Stimulated activated CD8-positive, alpha-beta memory T cell treated with anti-CD3 and anti-CD28 coated beads, Interleukin-4, amount 100 ng/mL, for 48 hours (primary cell): ENCODE measurements at places on chromosomes 5 and 9.

DNA sequence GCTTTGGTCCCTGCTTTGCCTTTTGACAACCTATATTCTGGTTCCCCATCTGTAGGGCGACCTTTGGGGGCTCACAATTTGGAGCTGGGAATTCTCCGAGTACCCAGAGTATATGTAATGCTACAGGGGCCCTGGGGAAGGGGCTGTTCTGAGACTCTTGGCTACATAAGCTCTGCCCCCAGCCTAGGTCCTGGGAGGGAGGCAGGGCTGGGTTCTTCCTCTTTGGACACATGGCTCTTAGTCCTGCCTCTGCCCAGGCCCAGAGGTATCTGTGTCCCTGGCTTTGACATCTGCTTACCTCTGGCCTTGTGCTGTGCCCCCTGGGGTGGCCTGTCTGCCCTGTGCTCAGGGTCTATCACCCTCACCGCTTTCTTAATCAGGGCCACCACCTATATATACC, 181.6 kb downstream of the CACNA1B start:
- no peak for DNase-seq

GRCh38 chr5:115374057-115374775, 77.8 kb upstream of the CCDC112 start:
- no peak for DNase-seq

- no peak for DNase-seq
Observed at GRCh38 chr9:37377688-37378612, 44.5 kb upstream of the GRHPR start.

DNA sequence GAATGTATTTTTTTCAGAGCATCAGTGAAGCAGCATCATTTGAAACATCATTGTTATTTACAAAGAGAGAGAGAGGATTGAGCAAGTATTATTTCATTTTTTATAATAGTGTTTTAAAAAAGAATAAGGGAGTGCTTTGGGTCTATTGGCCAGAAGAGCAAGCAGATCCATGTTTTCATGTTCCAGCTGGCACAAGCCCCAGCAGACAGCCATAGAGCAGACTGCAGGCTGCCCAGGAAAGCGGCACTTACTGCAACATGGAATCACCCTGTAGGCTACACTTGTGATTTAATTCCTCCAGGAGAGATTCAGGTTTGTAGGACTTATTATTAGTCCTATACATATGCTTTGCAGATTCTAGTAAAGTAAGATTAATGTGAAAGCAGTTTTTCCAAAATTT, 407.0 kb upstream of the GRAMD2B start:
- no peak for DNase-seq

DNA sequence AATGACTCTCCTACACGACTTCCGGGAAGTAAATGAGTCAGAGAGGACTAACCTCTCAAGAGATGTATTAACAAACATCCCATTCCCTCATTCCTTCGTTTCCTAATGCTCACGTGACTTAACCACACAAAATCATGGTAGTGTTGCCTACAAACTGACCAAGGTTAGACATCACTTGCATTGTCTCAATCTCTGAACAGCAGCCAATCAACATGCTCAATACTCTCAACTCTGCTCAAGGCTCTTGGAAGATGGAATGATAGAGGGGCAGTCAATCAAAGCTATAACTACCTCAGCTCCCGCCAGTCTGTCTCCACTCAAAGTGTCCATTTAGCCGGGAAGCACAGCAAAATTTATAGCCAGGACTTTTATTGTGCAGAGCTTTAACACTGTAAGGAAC, 143.8 kb upstream of the PIK3R1 start:
- DNase-seq, result no peak

GRCh38 chr5:142421621-142422397, 97.0 kb upstream of the SPRY4 start:
- no peak for DNase-seq

GRCh38 chr9:35295369-35296036, 133.7 kb downstream of the UNC13B start:
- no peak for DNase-seq

DNA sequence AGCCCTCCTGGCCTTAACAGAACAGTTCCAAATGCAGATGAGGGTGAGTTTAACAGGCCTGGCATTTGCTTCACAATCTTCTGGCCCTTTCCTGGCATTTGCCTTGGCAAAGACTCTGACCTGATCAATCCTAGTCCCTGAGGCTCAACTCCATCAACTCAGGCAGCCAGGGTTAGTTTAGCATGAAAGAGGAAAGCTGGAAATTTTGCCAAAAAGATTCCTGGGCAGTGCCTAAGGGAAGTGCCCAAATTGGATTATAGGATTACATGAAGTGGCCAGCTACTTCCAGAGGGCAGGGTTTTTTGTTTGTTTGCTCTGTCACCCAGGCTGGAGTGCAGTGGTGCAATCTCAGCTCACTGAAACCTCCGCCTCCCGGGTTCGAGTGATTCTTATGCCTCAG, 36.8 kb downstream of the PCDHAC2 start:
- no peak for DNase-seq

- DNase-seq, result no peak
Observed at GRCh38 chr5:64207978-64208377, 42.3 kb downstream of the RNF180 start.

DNA sequence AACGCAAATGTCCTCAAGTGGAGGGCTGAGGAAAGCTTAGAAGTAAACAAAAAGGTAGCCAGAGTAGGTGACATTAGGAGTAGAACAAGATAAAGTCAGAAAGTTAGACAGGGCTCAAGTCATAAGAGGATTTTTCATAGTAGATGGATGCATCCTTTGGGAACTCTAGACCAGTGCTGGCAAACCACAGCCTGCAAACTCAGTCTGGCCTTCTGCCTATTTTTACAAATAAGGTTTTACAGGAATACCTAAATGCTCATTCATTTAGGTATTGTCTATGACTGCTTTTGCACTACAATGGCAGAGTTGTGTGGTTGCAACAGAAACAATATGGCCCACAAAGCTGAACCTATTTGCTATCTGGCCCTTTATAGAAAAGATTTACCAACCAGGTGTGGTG, 116.0 kb upstream of the HMHB1 start:
- DNase-seq, result no peak

- peak; percentile 63 for DNase-seq
Observed at GRCh38 chr9:88922091-88922490, 69.2 kb upstream of the S1PR3 start.

- no peak for DNase-seq
Observed at GRCh38 chr5:170771496-170771895, 12.0 kb upstream of the GABRP start.

DNA sequence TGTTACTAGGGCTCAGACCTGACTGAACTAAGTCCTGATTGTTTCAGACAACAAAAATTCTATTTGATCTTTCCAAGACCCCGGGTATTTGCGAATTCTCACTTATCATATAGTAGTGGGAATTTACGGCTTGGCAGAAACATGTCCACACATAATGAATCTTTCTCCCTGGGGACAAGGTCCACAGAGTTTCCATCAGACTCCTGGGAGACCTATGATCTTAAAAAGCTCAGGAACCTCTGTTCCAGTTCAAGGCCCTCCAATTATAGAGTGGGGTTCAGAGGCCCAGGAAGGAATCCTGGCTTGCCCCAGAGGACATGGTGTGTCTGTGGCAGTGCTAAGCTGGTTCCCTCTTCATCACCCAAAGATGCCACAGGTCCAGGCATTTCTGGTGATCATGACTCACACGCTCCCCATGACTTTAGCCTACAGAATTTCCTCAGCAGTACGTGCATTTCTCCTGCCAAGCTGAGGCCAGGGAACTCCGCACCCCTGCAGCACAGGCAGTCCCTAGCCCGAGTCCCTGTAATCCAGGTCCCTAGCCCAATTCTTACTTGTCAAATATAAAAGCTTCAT, 12.6 kb downstream of the RAPGEF1 start:
- DNase-seq, result peak; percentile 49

DNA sequence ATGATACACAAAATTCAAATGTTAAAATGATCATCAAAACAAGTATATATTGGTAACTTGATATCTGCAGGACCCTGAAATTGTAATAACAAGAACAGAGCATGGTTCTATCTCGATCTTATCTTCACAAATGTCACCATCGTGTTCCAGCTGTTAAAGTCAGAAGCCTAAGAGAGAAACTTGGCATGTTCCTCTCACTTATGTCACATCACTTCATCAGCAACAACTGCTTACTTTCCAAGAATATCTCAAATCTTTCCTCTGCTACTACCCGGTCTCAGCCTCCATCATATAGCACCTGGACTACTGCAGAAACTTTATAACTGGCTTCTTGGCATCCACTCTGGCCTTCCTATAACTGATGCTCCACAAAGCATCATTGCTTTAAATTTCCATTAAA, 84.9 kb downstream of the FBN2 start:
- no peak for DNase-seq

GRCh38 chr9:89536145-89536574, 38.2 kb upstream of the SEMA4D start:
- DNase-seq, result peak; percentile 34

DNA sequence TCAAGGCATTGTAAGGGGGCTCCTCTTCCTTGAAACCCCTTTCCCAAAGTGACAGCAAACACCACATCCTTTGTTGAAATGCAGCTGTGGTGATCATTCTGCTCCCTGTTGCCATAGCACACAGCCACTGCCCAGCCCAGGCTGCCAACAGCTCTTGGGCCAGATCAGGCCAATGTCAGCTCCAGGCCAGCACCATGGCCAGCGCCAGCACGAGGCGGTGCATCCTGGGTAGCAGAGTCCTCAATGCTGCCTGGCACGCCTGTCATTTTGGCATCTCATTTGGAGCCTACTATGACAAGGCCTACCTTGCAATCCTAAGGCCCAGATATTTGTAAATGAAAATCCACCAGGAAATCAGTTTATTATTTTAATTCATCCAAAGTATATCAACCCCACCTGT, 390.6 kb downstream of the DNAH5 start:
- DNase-seq, result no peak

GRCh38 chr9:25677301-25678146, 720 bp downstream of the TUSC1 start:
- DNase-seq, result peak; percentile 26

DNA sequence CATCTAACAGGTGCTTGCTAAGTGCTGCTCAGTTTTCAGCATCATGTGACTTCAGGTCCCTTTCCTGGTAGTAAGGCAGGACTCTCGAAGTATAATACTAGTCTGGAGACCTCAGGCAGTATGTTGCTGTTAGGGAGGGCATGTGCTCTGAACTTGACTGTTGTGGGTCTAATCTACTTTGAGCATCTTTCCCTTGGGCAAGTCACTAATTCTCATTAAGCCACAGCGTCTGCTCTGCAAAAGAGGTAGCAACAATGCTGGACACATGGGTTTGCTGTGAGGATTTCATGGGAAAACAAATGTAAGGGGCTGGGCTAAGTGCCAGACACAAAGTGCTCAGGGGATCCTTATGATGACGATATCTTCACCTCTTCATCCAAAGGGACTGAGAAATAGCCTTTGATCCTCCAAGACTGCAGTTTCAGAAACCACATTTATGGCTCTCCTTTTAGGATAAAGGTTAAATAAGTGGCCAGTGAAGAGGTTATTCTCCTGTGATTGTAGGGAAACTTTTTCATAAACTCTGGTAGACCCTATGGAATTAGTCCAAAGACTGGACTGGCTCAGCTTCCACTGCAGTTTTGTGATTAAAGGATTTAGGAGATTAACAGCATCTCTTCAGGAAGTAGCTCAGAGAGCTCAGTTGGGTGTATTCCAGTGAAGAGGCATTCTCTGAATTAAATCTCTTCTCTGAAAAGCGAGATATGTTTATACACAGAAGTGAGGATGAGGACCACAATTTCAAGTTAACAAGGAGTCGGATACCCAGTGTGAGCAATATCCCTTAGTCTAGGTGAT, 216.6 kb downstream of the SGCD start:
- no peak for DNase-seq

- no peak for DNase-seq
Observed at GRCh38 chr5:146466521-146467349, 19.6 kb downstream of the TCERG1 start.

DNA sequence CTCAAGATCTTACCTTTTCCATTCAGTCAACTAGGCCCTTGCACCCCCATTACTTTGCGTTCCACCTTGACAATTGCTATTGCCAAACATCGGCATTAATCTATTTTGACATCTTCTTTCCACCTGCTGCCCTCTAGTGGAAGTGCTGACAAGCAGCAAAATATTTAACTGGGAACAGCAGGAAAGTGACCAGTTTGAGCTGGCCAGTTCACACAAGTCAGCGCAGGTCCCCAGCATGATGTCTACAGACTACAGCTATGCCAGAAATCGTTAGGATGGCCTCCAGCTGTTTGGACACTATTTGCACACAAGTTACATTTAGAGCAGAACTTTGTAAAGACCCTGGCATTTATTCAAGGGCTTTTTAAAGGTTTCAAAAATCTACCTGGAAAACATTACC, 160.1 kb downstream of the GHR start:
- peak; percentile 33 for DNase-seq
